Right ventricle myocardium inferior (tissue), 1 donor: ENCODE measurements at places on chromosomes 2 and 18. TPM values are rescaled to one million over a fixed set of nuclear protein-coding genes. Genes with fewer than 3 reads are reported as not detected.

- DNase-seq: no peak
Observed at GRCh38 chr18:76448256-76449110, 46.6 kb downstream of the ZNF516 start.

DNA sequence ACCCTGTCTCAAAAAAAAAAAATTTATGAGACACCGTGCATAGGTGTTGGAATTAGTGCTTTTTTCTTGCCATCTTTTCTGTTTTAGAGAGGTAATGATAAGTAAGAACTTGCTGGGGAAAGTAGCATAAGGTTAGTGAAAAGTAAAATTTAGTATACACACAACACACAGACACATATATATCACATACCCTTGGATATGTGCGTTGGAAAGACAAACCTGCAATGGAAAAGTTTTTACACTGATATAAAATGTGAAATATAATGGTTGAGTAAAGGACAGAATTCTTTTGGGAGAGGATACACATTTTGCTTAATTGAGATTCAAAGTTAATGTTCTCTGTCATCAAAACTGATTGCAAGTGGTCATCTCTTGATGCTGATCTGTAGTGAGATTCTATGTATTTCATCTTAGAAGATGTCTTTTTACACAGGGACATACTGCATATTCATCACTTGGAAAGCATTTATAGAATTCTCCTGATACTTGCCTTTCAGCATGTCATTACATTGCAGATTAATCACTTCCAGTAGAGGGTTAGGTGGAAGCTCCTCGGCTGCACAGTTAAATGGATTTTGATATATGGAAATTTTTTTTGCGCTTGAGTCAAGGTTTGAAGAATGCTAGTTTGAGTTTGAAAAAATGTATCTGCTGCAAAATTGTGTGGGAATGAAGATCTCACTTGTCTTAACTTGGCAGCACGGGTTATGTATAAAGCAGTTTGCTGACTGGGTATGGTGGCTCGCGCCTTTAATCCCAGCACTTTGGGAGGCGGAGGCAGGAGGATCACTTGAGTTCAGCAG, 13.5 kb downstream of the PPP1CB start:
- DNase-seq: no peak

GREB1 gene
- total RNA-seq: 11.4 TPM

DNA sequence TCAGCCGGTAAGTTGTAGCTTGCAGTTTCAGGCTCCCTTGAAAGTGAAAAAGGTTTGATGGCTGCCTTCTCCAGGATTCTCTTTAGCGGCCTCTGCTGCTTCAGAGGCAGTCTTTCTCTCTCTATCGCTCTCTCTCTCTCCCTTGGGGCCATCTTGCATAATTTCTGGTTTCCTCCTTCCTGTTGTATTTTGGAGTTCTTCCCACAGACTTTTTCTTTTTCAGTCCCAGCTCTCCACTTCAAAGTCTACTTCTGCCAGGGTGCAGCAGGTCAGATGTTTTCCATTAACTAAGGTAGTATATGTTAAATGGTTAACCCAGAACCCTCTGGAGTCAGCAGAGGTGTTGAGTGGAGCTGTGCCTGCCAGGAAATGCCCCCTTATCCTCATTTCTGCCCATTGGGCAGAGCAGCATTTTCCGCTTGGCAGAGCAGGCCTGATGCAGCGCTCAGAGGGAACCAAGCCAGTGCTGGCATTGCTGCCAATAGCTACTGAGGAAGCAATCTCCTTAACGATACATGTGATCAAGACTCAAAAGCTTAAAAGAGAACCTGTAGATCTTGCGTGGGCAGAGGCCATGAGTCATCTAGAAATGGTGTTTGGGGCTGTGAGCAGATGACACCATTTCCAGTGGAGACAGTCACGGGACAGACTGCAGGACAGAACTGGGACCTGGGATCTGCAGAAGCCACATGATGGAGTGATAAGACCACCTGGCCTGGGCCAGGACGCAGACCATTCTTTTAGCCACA, 20.8 kb downstream of the DBI start:
- DNase-seq: peak; percentile 81

- no peak for DNase-seq
Observed at GRCh38 chr2:197170208-197170607, 140.4 kb downstream of the ANKRD44 start.

RAX gene
- total RNA-seq: not detected

SLC9A4 gene
- not detected for total RNA-seq

GRCh38 chr18:2627821-2628276, 27.7 kb upstream of the SMCHD1 start:
- no peak for DNase-seq

FBXO36 gene
- 0.62 TPM for total RNA-seq

ZNF519 gene
- total RNA-seq: 4.1 TPM

SCYGR4 gene
- not detected for total RNA-seq

DNA sequence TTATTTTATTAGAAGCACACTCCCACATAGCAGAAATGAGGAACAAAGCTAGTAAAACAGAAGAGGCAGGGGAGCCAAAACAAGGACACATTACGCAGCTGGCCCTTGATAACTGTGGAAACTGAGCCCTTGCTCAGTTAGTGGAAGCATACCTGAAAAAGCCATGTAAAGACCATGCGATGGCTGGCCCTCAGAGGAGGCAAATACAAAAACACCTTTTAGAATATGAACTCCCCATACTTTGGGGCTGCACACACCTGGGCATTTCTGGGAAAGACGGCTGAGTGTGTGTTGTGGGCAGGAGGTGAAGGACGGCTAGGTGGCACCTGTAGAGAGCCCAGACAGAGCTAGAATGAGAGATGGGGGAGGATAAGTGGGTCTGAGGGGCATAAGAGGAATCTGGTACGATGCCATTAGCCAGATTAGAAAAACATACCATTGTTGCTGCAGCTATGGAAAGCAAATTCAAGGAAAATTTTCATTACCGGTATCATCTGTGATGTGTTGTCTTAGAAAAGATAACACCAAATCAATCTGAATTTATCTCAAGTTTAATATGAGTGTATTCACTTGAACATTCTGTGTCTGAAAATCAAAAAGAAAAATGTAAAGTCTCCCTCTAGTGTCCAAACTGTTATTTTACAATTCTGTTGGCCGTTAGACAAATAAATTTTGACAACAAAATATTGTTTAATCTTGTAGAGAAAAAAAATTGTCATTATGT, 45.2 kb upstream of the SULT1C3 start:
- no peak for DNase-seq

- DNase-seq: no peak
Observed at GRCh38 chr2:215780313-215780712, 233.0 kb downstream of the MREG start.

DNA sequence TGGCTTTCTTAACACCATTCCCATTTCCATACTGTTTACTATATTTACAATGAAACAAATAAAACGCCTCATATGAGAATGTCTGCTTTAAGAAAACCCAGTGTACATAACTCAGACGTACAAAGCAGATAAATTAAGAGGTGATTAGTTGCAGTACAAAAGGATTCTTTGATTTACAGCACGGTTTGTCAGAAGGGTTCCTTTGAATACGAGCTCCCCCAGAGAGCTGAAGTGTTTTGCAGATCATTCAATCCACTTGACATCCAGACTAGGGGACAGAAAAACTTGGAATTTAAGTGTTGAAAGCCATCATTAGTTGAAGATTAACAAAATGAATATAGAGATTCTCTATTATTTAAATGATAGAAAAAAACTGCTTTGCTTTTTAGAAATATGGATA, 72.5 kb downstream of the RAPGEF4 start:
- no peak for DNase-seq

DNA sequence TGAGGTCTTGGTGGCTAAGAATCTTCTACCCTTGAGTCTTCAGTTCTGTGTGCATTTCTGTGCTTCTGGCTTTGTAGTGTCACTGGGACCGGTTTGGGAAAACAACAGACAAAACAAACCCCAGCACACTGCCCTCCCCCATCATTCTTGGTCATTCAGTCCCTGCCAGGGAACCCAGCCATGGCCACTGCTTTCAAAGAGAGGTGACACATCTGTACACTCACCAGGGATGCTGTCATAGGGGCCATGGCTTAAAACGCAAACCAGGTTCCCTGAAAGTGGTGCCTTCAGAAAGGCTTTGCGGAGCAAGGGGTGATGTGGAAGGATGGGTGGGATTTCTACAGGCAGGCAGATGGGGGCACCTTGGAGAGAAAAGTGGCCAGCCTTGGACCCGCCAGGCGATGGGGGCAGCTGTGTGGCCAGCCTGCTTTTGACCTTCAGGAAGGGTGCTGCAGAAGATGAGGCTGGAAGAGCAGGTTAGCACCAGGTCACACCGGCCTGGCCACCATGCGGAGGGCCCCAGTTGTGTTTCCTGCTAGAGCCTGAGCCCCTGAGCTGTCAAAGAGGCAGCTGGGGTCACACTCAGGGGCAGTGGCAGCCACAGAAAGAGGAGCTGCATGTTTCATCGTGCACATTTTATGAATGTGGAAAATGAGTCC, 101.3 kb downstream of the INHBB start:
- no peak for DNase-seq

DNA sequence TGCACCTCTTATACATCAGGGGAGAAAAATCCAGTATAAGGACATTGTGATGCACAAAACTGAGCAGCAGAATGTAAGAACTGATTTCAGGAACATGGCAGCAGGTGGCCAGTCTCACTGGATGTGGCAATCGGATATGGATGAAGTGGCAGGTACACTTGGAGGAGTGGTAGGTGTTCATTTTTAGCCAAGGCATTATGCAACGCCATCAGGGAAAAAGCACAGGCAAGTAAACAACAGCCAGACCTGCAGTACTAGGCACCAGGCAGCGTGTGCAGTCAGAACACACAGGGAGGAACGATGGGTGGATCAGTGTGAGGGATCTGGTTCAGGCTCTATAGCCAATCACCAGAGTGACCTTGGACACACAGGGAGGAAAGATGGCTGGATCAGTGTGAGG, 77.4 kb upstream of the GCFC2 start:
- DNase-seq: no peak

HAUS1 gene
- 7.1 TPM for total RNA-seq

DNA sequence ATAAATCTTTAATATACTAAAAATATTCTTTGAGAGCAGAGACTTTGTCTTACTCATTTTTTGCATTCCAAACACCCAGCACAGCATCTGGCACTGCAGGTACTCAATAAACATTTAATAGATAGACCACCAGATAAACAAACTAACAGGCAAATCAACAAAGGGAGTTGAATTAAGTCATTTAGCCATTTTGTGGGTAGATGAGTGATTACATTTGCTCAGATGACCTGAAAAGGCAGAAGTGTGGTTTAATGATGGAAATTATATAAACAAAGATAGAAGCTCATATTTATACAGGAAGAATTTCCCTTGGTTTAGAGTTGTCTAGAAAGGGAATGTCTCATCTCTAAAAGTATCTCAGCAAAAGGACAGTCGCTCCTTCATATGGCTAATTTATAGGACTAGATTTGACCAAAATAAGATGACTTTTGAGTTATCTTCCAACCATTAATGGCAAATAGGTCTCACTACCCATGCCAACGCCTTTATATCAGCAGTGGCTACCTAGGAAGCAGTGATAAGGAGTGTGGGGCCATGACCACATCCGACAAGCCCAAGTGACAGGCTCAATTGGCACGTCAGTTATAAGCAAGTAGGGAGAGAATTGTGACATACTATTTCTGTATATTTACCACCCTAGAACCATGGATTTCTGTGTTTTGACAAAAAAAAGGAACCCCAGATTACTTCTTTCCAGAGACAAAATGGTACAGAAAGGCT, 173.5 kb downstream of the ATAD2B start:
- DNase-seq: no peak

GRCh38 chr2:71950256-71951082, 197.2 kb downstream of the CYP26B1 start:
- DNase-seq: no peak

DNA sequence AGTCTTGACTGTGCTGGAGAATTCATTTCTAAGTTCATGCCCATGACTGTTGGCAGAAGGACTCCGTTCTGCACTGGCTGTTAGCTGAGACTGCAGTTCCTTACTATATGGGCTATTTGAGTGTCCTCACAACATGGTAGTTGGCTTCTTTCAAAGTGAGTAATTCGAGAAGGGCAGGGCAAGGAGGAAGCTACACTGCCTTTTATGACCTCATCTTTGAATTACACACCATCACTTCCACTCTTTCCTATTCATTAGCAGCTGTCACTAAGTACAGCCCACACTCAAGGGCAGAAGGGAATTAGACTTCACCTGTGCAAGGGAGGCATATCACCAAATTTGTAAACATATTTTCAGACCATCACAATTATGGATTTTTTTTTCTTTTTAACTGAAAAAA, 55.9 kb upstream of the EPAS1 start:
- DNase-seq: no peak
